Foreskin melanocyte (primary cell): ENCODE measurements at places on chromosomes 5 and 9.

GRCh38 chr9:14159440-14160216, 154.3 kb downstream of the NFIB start:
- DNase-seq = no peak

DNA sequence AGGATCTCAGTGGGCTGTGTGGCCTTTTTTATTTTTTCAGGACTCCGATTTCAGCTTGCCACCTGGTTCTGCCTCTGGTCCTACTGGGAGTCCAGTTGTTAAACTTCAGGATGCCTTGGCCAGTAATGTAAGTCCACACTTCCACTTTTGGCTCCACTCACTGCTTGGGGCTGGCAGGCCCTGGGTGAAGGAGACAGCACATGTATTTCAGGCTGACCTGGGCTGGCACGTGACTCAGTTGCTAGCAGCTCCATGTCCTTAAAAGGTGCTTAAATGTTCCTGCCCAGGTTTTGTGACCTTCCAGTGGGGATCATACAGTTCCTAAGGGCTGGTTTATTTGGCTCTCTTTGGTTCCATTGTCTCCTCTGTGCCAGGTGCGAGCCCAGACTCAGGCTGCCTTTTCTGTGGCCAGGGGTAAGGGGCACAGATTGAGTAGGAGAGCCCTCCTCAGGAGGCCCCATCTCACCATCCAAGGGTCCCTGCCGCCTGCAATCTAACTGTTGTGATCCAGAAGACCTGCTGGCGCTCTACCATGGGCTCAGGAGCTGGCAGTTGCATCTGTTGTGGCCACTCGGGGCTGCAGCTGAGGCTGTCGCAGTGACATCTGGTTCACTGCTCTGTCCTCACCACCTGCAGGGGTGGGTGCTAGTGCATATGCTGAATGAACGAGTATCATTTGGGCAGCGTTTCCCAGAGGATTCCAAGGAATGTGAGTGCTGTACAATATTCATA, 19.2 kb upstream of the POMT1 start:
- no peak for DNase-seq

- DNase-seq = no peak
Measured at GRCh38 chr9:133315997-133316396, 20.0 kb downstream of the SURF6 start.

DNA sequence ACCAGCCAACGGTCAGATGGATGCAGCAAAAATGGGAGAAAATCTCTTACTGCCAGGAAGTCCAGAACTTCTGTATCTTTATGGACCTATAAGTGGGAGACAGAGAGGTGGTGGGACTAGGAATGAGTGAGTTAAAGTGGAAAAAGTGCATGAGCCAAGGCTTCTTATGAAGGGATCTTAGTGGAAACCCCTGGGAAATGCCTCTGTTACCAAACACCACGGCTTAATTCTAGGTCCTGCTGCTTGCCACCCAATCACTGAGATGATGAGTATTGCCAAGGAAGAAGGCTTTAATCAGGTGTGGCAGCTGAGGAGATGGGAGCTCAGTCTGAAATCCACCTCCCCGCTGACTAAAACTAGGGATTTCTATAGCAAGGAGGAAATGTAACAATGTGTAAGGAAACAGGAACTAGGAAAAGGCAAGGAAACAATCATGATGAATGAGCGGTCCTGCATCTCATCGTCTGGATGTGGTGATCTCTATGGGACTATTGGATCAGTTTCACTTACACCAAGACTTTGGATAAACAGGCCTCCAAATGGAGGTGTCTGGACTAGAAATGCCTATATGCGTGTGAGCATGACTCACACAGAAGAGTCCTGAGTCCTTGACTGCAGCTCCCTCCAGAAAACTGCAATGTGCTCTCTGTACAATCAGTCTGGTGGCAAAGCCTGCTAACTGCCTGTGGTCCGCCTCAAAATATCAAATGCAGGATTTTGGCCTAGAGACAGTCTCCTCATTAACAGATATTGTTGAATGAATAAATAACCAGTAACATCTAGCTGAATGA, 98.2 kb upstream of the PRR16 start:
- DNase-seq = no peak

- peak; percentile 96 for DNase-seq
Measured at GRCh38 chr5:172123269-172123692, 64.7 kb downstream of the STK10 start.

GRCh38 chr9:127883959-127884358, 6.5 kb upstream of the AK1 start:
- no peak for DNase-seq

DNA sequence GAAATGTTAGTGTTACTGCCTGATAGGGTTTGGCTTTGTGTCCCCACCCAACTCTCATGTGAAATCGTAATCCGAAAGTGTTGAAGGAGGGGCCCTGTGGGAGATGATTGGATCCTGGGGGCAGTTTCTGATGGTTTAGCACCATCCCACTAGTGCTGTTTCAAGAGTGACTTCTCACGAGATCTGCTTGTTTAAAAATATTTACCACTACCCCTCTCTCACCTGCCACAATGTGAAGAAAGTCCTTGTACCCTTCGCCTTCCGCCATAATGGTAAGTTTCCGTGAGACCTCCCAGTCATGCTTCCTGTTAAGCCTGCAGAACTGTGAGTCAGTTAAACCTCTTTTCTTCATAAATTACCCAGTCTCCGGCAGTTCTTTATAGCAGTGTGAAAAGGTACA, 2.6 kb upstream of the RFX3 start:
- no peak for DNase-seq

DNA sequence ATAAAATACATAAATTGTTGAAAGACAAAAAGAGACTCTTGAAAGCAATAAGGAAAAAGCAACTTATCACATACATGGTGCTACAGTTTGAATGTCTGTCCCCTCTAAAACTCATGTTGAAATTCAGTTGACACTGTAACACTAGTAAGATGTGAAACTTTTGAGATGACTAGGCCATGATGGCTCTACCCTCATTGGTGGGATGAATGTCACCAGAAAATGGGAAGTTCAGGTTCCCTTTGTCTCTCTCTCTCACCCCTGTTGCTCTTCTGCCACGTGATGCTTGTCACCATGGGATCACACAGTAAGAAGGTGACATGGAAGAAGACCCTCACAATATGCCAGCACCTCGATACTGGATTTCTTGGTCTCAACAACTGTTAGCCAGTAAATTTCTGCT, 50.3 kb upstream of the SPTLC1 start:
- no peak for DNase-seq

DNA sequence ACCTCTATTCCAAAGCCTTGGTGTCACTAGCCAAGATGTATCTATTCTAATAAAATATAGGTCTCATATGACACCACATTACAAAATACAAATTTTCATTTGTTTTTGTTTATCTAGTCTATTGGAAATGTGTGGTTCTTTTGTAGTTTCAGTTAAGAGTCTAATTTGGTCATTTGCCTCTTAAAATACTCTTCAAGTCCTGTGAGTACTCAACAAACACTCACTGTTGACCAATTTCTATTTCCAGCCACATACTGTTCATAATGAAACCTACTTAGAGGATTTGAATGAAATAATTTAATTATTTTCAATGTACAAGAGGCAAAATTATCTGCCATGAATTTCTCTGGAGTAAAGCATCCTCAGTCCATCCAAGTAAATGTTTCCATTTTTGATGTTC, 40.6 kb downstream of the SLC1A3 start:
- DNase-seq = no peak

GRCh38 chr9:133108794-133109641, 12.0 kb downstream of the RALGDS start:
- DNase-seq = no peak

DNA sequence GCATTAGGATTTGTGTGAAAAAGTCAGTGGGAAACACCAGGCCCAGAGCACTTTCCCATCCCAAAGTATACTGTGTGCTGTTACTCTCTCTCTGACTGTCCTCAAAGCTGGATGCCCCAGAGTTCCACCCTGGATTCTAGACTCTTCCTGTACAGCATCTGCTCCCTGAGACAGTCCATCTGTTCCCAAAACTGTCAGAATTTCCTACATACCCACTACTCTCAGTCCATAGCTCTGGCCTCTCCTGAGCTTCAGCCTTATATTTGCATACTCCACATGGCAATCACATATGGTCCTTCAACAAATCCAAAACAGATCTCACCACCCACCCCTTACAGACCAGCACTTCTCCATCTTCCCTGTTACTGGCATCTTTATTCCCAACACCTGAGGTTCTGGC, 9.5 kb downstream of the ELP1 start:
- no peak for DNase-seq

GRCh38 chr9:136052991-136053756, 41.9 kb downstream of the NACC2 start:
- no peak for DNase-seq

DNA sequence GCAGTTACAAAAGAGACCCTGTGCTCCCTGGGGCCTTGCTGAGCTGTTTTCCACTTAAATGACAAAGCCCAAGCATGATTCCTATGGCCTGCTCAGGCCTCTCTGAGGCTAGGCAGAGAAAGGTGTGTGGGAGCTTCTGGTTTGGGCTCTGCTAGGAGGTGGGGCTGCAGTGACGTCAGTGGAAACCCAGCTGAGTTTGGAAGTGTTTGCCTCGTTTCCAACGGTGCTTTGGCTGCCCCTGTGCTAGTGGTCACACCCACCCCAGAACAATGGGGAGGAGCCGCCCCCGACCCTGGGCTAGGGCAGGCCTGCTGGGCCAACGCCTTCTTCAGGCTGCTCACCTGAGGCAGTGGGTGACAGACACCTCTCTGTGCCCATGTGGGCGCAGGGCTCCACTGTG, 10.4 kb downstream of the ANGPTL2 start:
- DNase-seq = no peak

- DNase-seq = no peak
Measured at GRCh38 chr5:79242242-79243039, 6.5 kb downstream of the JMY start.

GRCh38 chr5:83554133-83554532, 82.6 kb downstream of the VCAN start:
- DNase-seq = no peak

- no peak for DNase-seq
Measured at GRCh38 chr9:134367791-134368490, 41.7 kb downstream of the RXRA start.

DNA sequence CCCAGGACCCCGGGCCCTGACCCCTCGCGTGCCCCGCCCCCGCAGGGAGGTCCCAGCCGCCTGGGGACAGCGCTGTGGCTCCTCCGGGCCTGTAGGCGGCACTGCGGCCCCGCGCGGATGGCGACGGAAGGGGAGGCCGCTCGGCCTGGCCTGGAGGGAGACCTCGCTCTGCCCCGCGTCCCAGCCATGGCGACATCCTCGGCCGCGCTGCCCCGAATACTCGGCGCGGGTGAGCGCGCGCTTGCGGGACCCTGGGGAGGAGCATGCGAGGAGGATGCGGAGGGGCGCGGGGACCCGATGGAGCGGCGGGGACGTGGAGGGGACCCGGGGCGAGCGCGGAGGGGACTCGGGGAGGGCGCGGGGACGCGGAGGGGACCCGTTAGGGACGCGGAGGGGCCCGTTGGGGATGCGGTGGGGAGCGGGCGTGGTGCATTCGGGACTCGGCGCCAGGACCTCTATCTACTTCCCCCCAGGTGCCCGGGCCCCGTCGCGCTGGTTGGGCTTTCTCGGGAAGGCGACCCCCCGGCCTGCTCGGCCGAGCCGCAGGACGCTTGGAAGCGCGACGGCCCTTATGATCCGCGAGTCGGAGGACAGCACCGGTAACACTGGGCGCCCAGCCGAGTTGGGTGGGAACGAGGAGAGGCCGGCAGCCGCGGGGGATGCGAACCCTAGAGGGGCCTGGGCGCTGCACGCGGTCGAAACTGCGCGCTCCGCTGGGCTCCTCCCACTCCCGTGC, at the start of gene MRPS2:
TSS of gene MRPS2 (plus strand) at position 158 of the 736 bp plus-strand sequence. CDS start at position 187, 29 bp downstream.
- DNase-seq = peak; percentile 77

DNA sequence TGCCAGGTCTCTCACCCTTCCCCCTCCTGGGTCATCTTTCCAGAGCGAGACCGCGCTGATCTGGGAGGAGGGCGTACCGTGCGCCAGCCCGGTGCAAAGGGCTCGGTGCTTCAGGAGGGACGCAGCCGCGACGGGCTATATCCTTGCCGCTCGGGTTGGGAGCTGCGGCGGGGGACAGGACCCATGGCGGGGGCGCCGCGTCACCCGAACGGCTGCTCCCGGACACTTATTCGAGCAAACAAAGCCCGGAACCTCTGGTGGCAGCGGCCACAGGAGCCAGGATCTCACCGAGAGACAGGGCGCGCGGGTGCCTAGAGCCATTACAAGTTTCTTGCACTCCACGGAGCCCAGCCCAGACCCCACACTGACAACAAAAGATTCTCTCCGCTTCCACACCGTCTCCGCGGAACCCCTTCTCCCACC, 1.3 kb downstream of the SEMA6A start:
- no peak for DNase-seq

- no peak for DNase-seq
Measured at GRCh38 chr5:125011947-125012346, 265.5 kb upstream of the ZNF608 start.

DNA sequence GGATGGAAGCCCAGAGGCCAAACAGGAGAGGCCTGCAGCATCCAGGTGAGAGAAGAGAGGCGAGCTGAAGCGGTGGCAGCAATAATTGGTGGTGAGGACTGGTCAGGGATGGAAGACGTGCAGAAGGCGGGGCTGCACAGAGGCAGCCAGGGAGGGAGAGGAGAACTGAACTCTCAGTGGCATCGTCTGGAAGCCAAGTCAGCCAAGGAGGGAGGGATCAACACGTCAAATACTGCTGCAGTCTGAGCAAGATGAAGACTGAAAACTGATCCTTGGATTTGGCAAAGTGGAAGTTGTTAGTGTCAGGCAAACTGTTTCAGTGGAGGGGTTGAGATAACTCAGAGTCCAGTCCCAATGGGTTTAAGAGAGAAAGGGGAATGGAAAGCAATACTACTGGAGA, 145.4 kb downstream of the CDK5RAP2 start:
- no peak for DNase-seq

GRCh38 chr5:180069589-180070247, 1.8 kb downstream of the RNF130 start:
- peak; percentile 62 for DNase-seq

DNA sequence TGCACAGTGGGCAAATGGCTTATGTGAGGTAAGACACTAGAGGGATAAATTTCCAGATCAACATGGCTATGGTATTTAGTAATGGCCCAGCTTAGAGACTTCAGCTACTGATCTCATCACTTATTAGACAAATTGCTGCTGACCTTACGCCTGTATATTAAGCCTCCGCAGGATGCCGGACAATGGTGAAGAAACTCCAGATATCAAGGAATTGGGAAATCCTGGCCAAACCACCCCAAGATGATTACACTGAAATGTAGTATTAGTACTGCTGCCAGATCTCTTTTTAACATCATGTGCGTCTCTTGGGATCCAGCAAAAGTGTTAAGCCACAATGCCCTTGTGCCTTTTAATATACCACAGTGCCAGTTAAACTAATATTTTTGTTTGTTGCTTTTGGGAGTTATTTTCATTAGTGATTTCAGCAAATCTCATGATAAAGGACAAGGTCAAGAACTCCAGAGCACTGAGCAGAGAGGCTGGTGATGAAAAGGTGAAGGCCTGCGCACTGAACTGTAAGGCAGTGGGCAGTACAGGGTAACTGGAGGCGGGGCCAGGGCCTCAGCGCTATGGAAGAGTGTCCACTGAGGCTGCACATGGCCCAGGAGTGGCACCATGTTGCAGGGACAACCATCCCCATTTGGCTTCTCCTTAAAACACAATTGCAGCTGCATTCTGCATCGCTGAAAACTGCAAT, 32.5 kb downstream of the TSTD2 start:
- no peak for DNase-seq

GRCh38 chr9:120532475-120532874, 47.5 kb downstream of the CDK5RAP2 start:
- DNase-seq = no peak
